ENCODE measurements at places on chromosomes 5 and 9. TPM values are rescaled to one million over a fixed set of nuclear protein-coding genes. Genes with fewer than 3 reads are reported as not detected.

DMRTA1 gene
- total RNA-seq: 0.62 TPM

RANBP3L gene
- 14.7 TPM for total RNA-seq

SHOC1 gene
- 0.16 TPM for total RNA-seq

SREK1IP1 gene
- 32.9 TPM for total RNA-seq

SLC36A3 gene
- not detected for total RNA-seq

WNK2 gene
- total RNA-seq: 16.4 TPM

THOC3 gene
- 45.4 TPM for total RNA-seq

ORM2 gene
- total RNA-seq: not detected

PCDHB4 gene
- total RNA-seq: 4.7 TPM

- no peak for DNase-seq
Measured at GRCh38 chr9:29826421-29826820, 2253.1 kb upstream of the C9orf72 start.

GRCh38 chr5:57692582-57693487 is 210.2 kb upstream of the ACTBL2 start:
- DNase-seq: peak; percentile 74

DNA sequence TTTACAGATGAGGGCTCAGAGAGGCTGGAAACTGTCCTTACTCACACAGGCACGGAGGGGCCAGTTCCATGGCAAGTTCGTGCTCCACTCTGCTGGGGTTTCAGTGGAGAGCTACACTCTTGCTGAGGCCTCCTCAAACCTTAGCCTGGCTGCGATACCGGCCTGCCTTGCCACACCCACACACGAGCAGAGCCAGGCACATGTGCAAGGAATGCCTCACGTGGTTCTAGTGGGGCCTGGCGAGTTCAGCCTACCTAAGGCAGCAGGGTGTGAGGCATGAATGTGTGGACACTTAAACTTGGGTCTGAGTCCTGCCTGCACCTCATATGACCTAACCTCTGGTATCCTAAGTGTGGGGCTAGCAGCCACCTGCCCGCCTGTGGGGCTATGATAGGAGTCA is 21.5 kb upstream of the PRDM12 start:
- no peak for DNase-seq

- no peak for DNase-seq
Measured at GRCh38 chr5:150596826-150597225, 43.6 kb upstream of the SYNPO start.

GRCh38 chr5:124461157-124461556 is 285.3 kb downstream of the ZNF608 start:
- no peak for DNase-seq

GRCh38 chr9:114214686-114215414 is 59.5 kb downstream of the COL27A1 start:
- DNase-seq: no peak

DNA sequence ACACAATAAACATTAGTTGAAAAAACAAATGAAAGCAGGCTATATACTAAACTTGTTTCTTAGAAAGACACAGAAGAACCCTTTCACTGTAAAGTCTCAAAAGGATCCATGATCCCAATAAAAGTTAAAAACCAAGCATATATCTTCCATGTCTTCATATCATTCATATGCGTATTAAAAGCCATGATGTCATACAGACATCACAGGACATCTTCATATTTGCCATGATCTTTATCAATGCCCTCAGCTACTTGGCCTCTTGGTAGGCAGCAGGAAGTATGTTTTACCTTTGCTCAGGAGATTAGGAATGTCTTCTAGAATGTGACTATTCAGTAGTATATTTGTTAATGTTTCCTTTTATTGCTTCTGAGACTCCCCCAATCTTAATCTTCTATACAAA is 16.8 kb downstream of the AP3B1 start:
- DNase-seq: no peak

- no peak for DNase-seq
Measured at GRCh38 chr5:60374409-60374808, 325.6 kb downstream of the DEPDC1B start.

Data from occipital lobe (tissue), 3 donors.